ENCODE measurements at places on chromosomes 1 and 21.

DNA sequence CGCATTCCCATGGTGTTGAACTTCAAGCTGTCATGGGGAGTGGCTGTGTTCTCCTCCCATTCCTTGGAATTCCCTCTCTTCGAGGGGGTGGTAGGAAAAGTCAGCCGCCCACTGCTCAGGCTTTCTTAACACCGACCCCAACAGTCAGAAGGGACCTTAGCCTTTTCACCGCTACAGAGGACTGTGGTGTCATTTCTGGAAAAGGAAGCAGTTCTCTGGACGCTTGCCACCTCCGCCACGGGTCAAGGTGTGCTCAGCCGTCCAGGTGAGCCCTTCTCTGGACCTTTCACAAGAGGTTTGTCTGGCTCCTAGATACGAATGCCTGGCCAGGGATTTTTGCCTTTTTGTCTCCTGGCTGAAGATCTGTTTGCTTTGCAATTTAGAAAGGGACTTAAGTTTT lies 31.8 kb downstream of the CLIC6 start:
- no peak for DNase-seq

DNA sequence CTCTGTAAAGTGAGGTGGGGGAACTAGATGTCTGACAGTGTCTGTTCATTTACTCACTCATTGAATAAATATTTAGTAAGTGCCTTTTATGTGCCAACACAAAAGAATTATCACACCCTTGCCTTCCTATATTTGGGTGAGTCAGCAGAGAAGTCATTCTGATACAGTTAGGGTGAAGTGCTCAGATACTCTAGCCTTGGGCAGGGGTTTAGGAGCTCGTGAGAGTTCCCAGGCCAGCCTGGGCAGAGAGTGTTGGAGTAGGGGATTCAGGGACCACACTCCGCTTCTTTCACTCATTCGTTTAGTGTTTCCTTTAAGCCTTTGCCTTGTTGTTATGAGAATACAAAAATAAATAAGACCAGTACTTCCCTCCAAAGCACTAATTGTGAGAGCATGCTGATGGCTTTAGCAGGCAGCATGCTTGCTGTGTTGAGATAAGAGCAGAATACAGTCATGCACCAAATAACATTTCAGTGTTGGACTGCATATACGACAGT lies 83.9 kb downstream of the DYRK1A start:
- no peak for DNase-seq

DNA sequence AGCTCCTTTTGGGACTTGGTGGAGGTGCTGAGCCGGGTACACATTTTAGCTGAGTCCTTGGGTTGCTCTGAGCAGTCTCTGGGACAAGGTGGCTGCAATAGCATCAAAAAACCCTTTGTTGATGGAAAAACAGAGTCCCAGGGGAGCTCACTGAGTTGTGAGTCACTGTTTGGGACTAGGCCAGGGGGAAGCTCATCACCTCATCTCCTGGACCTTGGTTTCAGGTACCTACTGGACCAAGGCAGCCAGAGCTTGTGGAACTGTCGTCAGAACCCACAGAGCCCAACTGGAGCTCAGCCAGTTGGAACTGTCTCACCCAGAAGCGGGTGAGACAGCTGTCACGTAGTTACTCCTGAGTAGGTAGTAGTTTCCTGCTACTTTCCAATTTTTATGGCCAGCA lies 146.7 kb downstream of the HLX start:
- DNase-seq, result no peak

DNA sequence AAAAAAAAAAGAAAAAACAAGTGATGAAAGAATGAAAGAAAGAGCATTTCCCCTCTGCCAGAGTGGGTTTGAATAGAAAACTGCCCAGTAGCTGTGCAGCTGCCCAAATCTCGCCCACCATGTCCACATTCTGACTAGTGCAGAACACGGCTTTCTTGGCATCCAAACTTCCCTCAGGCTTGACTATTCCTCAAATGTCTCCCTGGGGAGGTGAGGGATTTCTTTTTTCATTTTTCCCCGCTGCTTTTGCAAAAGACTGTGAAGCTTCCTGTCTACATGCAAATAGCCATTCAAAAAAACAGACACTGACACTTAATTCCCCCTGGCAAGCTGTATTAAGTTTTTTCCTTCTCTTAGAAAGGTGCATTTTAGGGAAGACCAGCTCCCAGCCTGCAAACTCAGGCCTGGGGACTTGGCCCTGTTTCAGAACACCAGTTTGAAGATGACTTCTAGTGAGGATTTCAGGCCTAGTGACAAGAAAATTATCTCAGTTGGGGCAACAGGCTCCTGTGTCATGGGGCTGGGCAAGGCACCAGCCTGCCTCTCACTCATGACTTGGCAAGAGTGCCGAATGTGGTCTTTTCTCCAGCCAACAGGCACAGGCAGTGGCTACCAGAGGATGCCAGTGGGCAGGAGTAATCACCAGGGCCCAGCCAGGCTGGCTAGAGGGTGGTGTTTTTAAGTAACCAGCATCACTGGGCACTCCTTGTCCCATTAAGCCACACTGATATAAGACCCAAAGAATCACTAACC lies 178.1 kb upstream of the NFIA start:
- DNase-seq, result no peak

DNA sequence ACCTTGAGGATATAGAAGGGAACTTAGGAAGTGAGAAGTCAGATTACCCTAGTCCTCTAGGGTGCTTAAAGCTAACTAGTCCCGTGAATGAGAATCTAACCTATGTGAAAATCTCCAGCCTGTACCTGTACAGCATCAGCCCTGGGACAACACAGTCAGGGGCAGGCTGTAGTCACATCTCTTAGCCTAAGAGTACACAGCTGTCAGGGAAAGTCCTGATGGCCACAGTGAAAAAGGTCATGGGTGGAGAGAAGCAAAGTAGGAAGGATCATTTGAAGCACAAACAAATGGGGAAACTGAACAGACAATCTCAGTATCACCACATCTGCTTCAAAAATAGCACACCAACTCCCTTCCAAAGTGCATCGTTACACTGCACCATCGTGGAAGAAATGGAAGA lies 11.7 kb downstream of the CTSK start:
- no peak for DNase-seq

DNA sequence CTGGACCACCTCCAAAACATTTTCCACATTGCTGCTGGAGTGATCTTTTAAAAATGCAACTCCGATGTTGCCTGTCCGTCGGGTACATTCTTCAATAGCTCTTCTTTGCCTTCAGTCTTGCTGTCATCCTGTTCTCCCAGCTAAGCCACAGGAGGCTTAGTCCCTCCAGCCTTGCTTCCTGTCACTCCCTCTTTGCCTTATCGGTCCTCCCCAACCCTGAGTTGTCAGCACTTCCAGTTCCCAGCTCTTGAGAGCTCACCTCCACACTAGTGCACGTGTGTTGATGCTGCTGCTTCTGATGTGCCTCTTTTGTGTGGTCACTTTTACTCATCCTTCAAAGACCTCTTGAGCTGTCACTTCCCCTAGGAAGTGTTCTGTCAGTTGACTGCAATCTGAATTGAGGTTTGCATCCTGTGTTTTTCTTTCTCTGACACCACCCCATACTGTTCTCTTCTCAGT lies 15.3 kb downstream of the UCK2 start:
- DNase-seq, result no peak

DNA sequence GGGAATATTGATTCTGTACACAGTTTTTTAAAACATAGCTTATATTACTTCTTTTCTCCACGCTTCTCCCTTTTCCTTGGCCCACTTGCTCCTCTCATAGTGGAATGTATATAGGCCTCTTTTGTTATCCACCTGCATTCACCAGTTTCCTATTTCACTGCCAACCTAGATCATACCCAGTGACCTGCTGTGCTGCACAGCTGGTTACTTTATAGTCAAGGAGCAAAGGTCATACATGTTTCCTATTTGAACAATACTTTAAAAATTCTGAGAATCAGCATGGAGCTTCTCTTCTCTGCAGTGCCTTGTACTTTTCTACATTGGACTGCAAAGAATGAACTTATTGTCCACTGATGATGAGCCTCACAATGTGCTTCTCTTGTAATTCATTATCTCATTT lies 4.3 kb upstream of the SLC35D1 start:
- no peak for DNase-seq

GRCh38 chr1:29853716-29854330 lies 617.5 kb downstream of the PTPRU start:
- no peak for DNase-seq

DNA sequence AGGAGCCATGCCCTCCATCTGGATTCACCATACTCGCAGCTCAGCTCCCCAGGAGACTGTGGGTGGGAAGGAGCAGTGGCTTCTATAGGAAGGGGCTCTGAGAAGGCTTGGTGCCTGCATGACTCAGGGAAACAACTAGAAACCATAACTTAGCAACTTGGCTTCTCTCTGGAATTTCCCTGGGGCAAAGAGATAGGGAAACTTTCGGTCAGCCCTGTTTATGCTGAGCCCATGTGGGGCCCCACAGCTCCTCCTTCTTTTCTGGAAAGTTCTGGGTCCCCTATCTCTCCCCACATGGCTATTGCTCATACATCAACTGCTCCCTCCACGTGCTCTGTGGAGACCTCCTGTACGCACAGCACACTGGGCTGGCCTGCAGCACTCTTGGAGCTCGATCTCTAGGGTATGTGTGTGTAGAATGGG lies 39.3 kb downstream of the PLEKHA6 start:
- no peak for DNase-seq

GRCh38 chr1:40786171-40786994 lies 2.8 kb downstream of the KCNQ4 start:
- no peak for DNase-seq

DNA sequence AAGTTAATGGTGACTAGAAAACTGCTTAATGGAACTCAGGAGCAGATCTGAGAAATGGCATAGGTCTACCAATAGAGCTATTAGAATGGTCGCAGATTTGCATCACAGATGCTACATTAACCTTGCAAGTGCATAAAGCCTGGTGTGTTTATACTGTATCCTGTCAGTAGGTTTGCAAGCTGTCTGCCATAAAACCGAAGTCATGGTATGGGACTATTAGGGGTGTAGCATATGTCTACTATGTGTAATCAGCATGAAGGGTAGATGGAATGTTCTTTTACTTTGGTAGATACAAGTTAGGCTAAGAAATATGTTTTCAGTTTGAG lies 574.2 kb upstream of the ADGRL2 start:
- no peak for DNase-seq

DNA sequence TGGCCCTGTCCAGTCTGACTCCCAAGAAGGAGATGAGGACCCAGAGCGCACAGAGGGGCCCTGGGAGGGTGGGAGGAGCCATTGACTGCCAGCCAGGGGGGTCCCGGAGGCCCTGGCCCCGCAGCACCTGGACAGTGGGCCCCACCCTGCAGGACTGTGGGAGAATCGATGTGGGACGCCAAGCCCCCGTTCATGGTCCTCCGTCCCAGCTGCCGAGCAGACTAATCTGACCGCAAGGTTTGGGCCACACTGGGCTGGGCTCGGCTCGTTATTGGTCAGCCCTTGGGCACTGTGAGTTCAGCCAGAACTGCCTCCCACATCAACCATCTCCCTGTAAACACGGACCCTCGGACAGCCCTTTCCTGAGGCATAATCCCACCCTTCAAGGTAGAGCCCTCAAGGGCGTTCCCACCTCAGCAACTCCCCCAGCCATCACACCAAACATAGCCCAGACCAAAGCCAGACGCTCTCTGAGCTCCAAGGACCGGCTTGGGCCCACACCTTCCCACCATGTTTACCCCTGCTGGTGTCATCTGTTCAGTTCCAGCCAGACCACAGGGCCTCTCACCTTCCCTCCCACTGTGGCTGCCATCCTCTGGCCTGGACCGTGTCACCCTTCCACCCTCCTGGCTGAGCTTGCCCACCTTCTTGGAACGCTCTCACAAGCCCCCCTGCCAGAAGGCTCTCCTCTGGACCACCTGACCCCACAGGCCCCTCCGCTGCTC lies 16.2 kb upstream of the POFUT2 start:
- DNase-seq, result no peak

DNA sequence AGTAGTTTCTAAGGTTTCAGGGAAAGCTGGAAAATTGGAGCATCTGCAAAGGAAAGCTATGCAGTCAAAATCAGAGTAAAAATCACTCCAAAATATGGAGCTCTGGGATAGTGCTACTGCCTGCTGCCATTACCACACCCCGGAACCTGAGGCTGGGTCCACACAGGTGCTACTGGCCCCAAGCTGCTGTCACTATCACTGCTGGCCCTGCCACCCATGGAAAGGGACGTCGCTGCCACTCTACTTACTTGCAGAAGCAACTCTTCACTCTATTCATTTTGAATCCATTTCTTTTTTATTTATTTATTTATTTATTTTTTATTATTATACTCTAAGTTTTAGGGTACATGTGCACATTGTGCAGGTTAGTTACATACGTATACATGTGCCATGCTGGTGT lies 60.3 kb upstream of the RGS18 start:
- DNase-seq, result no peak

DNA sequence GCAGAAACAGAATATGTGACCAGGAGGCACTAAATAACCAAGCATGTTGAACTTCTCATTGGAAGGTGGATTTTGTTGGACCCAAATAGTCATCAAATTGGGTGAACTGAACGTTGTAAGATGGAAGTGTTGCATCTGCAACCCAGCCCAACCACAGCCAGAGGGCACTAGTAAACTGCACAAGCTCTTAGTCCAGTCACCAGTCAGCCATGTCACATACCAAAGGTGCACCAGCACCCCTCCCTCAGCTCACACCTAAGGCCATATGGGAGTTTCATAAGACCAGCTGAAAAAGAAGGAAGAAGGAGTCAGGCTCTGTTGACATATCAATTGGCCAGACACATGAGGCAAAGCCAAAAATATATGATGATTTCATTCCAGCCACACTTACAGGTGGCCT lies 481.7 kb upstream of the NR5A2 start:
- DNase-seq, result no peak

DNA sequence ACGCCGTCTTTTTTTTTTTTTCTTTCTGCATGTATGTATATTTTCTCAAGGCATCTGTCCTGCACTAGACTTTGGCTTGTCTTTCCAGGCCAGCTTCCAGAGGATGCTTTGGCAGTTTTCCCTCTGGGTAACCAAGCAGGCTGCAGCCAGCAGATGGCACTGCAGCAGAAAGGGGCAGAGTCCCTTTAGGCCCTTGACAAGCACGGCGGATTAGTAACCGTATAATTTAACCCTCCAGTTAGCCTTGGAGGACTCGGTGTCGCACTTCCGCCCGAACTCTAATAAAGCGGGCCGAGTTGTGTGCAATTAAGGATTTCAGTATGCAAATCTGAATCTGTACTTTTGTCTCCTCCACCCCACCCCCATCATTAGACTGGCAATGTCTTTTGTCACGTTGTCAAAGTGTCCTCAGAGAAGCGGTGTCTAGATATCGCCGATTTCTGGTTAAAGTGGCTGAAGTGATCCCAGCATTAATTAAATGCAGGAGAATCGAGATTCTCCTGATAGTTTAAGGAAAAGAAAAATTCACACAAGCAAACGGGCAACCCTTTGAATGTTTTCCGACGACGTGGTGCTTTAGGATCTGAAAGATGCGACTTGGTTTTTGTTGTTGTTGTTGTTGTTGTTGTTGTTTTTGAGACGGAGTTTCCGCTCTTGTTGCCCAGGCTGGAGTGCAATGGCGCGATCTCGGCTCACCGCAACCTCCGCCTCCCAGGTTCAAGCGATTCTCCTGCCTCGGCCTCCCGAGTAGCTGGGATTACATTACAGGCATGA lies 1.1 kb upstream of the TMEM167B start:
- no peak for DNase-seq

Measured in T-helper 9 cell (primary cell).